ENCODE measurements at places on chromosomes 16 and 17. TPM values are rescaled to one million over a fixed set of nuclear protein-coding genes. Genes with fewer than 3 reads are reported as not detected.

The HEXIM2 gene
- 3.7 TPM for polyA plus RNA-seq

The ZCCHC14 gene
- polyA plus RNA-seq: 6.8 TPM

The WFIKKN2 gene
- 0.02 TPM for polyA plus RNA-seq

The TMC7 gene
- 0.22 TPM for polyA plus RNA-seq

The SALL1 gene
- polyA plus RNA-seq: 0.02 TPM

The TNFRSF13B gene
- 0.29 TPM for polyA plus RNA-seq

The CDRT15L2 gene
- polyA plus RNA-seq: not detected

The SGF29 gene
- 17.6 TPM for polyA plus RNA-seq

The ABCC3 gene
- 17.7 TPM for polyA plus RNA-seq

The PRCD gene
- 1.2 TPM for polyA plus RNA-seq

The PPP1R9B gene
- 31.3 TPM for polyA plus RNA-seq

The RPA1 gene
- polyA plus RNA-seq: 8.6 TPM

The ZFPM1 gene
- polyA plus RNA-seq: 2.6 TPM

The HIGD1B gene
- polyA plus RNA-seq: 3.5 TPM

The NOL11 gene
- polyA plus RNA-seq: 23.0 TPM

The CDR2 gene
- polyA plus RNA-seq: 6.3 TPM

The KRTAP9-9 gene
- polyA plus RNA-seq: not detected

The OR3A3 gene
- polyA plus RNA-seq: not detected

The MPP2 gene
- 0.72 TPM for polyA plus RNA-seq

The CD300LB gene
- polyA plus RNA-seq: 0.11 TPM

The C17orf67 gene
- polyA plus RNA-seq: 0.44 TPM

The CRYBA1 gene
- not detected for polyA plus RNA-seq

The BAIAP3 gene
- 1.2 TPM for polyA plus RNA-seq

The CAVIN1 gene
- 60.4 TPM for polyA plus RNA-seq

The PEMT gene
- 34.2 TPM for polyA plus RNA-seq

The AARSD1 gene
- 36.0 TPM for polyA plus RNA-seq

The ELMO3 gene
- polyA plus RNA-seq: 23.7 TPM

The ZG16 gene
- 0.02 TPM for polyA plus RNA-seq

The RNF227 gene
- polyA plus RNA-seq: 4.3 TPM

The HYDIN gene
- 0.02 TPM for polyA plus RNA-seq

The CCL18 gene
- 0.29 TPM for polyA plus RNA-seq

The KIF18B gene
- 7.3 TPM for polyA plus RNA-seq

The ASPHD1 gene
- polyA plus RNA-seq: 0.31 TPM

The SLC6A4 gene
- 0.35 TPM for polyA plus RNA-seq

The MMD gene
- polyA plus RNA-seq: 2.7 TPM

The KRTAP16-1 gene
- polyA plus RNA-seq: not detected

The PIRT gene
- polyA plus RNA-seq: 0.01 TPM

The GNG13 gene
- not detected for polyA plus RNA-seq

The OR2C1 gene
- not detected for polyA plus RNA-seq

The RAB26 gene
- 4.7 TPM for polyA plus RNA-seq

The FOXF1 gene
- polyA plus RNA-seq: 4.6 TPM

The SLC16A11 gene
- polyA plus RNA-seq: 1.9 TPM

The IL21R gene
- 0.24 TPM for polyA plus RNA-seq

The EPOP gene
- 1.1 TPM for polyA plus RNA-seq

The TIGD7 gene
- 0.99 TPM for polyA plus RNA-seq

The CCL3 gene
- 0.86 TPM for polyA plus RNA-seq

The CLDN7 gene
- 275 TPM for polyA plus RNA-seq

The RNF222 gene
- 14.0 TPM for polyA plus RNA-seq

The RAB11FIP4 gene
- polyA plus RNA-seq: 5.0 TPM

The TMEM235 gene
- not detected for polyA plus RNA-seq

The ITPRIPL2 gene
- polyA plus RNA-seq: 10.5 TPM

The KRTAP4-1 gene
- not detected for polyA plus RNA-seq

The UTS2R gene
- polyA plus RNA-seq: not detected

The KCNJ18 gene
- 0.11 TPM for polyA plus RNA-seq

The CDH13 gene
- polyA plus RNA-seq: 4.3 TPM

The RNF40 gene
- 39.9 TPM for polyA plus RNA-seq

The SLC6A2 gene
- 0.06 TPM for polyA plus RNA-seq

Data from esophagus (tissue), 2 donors.